Aorta (tissue), 5 donors: ENCODE measurements at places on chromosomes 16 and 17.

DNA sequence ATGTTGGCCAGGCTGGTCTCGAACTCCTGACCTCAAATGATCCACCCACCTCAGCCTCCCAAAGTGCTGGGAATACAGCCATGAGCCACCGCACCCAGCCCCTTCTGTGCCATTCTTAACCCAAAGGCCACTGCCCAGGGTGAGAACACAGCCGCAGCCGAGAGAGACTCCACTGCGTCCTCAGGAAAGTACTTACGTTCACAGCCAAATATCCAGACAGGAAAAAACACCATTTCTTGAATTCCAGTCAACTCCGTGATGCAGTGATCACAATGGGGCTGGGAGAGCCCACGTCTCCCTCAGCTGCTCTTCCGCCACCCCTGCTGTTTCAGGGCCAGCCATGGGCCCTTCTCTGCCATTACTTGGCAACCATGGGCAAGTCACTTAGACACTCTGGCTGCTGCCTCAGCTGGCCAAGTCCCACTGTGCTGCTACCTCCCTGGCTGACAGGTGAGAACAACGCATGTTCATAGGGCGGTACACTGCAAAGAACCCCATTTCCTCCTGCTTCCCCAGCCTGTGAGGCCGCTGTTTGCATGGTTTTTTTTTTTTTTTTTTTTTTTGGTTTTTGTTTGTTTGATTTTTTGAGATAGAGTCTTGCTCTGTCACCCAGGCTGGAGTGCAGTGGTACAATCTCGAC lies 4.3 kb downstream of the CDIP1 start:
- DNase-seq, result no peak

DNA sequence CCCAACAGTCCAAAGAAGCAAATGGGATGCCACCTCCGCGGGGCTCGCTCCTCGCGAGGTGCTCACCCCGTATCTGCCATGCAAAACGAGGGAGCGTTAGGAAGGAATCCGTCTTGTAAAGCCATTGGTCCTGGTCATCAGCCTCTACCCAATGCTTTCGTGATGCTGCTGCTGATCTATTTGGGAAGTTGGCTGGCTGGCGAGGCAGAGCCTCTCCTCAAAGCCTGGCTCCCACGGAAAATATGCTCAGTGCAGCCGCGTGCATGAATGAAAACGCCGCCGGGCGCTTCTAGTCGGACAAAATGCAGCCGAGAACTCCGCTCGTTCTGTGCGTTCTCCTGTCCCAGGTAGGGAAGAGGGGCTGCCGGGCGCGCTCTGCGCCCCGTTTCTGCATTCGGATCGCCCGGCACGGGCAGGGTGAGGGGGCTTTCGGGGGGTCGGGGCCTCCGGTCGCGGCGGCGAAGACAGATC lies at the start of gene CDH13:
Gene CDH13 (plus strand): TSS at position 179 of the 471 bp plus-strand sequence.
- peak; percentile 66 for DNase-seq

DNA sequence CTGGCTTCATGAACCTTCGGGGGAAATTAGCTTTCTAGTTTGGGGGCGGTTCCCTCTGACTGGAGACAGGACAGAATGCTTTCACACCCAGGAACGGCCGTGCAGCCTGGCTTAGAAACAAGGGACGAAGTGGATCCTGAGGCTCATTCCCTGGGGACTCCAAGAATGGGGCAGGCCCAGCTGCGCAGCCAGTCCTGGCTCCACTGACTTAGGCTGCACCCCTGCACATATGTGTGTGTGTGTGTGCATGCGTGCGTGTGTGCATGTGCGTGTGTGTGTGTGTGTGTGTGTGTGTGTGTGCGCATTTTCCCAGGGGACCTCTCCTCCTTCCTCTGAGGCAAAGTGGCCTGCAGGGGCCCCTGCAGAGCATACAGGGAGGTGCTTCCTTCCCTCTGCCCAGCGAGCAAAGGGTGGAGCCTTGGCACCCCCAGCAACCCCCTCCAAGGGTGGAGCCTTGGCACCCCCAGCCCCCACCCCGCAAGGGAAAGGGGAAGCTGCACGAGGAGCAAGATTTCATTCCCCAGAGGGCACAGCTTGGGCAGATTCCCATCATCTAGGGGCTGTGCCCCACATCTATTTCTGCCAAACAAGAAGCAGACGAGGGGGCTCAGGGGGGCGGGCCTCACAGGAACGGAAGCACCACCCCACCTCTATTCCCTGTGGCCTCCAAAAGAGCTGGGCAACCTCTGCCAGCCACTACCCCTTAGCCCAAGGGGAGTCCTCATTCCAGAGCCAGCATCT lies 97.6 kb upstream of the CBX4 start:
- no peak for DNase-seq

- DNase-seq, result no peak
Observed at GRCh38 chr16:68972720-68973119, 129.4 kb downstream of the TANGO6 start.

DNA sequence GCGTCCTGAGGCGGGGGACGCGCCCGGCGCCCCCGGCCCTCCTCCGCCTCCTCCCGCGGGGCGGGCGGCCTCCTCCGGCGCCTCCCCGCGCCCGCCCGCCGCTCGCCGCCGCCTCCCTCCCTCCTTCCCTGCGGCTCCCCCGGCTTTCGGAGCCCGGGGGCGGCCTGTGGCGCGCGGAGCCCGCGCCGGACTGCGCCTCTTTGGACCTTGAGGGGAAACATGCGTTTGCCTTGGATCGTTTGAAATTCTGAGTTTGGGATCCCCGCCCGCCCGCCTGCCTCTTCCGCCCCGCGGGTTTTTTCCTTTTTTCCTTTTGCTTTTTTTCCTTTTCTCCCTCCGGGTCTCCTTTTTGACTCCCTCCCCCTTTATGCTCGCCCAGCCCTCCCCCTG lies 390 bp downstream of the ZNRF1 start:
- peak; percentile 54 for DNase-seq

GRCh38 chr16:86508028-86508946 lies 2.0 kb upstream of the FOXF1 start:
- no peak for DNase-seq

DNA sequence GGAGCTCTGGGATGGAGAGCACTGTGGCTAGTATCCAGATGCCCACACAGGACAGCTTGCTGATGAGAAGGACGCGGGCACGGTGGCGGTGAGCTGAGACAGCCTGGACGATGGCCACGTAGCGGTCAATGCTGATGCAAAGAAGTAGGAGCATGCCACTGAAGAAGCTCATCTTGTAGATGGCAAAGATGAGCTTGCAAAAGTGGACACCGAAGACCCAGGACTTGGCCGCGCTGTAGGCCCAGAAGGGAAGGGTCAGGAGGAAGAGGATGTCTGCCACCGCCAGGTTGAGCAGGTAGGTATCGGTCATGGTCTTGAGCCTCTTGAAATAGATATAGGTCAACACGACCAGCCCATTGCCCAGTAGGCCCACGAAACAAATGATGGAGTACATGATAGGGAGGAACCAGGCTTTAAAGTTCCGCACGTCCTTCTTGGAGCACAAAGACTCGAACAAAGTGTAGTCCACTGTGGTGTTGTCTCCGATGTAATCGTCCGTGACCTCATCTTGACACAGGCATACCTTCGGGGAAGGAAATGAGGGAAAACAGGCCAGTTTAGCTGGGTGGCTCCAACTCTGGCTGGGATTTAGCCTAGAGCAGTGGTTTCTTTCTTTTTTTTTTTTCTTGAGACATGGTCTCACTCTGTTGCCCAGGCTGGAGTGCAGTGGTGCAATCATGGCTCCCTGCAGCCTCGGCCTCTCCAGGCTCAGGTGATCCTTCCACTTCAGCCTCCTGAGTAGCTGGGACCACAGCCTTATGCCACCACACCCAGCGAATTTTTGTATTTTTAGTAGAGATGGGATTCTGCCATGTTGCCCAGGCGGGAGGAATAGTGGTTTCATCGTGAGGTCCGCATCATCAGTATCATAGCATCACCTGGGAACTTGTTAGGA lies 9.7 kb downstream of the CCR7 start:
- peak; percentile 58 for DNase-seq
